Chondrocyte (in vitro differentiated cells): ENCODE measurements at places on chromosomes 1 and 21. TPM values are rescaled to one million over a fixed set of nuclear protein-coding genes. Genes with fewer than 3 reads are reported as not detected.

DNA sequence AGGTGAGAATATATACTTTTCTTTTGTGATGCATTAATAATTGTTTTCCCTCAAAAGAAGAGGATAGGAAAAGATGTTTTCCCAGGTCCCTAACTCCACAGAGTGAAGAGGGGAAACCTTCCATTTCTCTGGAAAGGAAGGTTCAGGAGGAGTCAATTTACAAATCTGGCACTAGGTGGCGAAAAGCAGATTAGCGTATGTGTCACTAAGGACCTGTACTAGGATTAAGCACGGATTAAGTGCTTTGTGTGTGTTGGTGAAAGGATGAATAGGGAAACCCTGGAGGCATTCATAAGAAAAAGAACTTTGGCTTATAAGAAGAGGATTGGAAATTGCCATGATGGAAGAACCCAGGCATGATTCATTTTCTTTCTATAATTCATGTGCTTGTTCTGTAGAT is 410.1 kb upstream of the PLXNA2 start:
- DNase-seq: no peak

- no peak for DNase-seq
Measured at GRCh38 chr1:172154551-172154950, 265.9 kb upstream of the C1orf105 start.

DNA sequence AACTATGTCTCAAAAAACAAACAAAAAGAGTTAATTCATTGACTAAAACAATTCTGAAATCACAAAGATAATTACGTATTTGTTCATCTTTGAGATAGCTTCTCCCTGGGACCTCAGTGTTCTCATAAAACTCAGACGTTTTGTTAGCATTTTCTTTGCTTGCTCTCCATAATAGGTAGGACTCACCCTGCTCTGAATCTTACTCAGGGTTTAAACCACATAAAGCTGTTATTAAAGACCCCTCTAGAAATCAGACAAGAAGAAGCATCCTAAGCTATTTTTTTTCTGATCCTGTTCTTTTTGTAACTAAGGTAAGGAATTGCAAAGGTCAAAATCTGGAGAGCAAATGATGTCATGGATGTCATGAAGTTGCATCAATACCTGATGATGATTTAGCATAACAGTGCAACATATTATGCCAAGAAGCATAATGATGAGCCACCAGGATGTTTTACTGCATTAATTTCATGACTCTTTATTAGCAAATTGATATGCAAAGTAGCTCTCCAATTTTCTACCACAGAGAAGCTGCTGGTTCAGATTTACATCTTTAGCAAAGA is 2.4 kb downstream of the FBXO42 start:
- DNase-seq: no peak

DNA sequence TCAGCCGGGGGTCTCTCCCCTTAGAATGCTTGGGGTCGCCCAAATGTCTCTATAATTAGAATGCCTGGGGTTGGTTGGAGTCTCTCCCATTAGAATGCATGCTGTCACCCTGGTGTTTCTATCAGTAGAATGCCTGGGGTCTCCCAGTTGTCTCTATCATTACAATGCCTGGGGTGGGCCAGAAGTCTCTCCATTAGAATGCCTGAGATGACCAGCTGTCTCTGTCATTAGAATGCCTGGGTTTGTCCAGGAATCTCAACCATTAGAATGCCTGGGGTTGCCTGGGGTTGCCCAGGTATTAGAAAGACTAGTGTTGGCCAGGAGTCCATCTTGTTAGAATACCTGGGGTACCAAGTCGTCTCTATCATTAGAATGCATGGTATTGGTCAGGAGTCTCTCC is 51.6 kb downstream of the RNF187 start:
- no peak for DNase-seq

- DNase-seq: no peak
Measured at GRCh38 chr1:3219005-3219790, 150.2 kb downstream of the PRDM16 start.

DNA sequence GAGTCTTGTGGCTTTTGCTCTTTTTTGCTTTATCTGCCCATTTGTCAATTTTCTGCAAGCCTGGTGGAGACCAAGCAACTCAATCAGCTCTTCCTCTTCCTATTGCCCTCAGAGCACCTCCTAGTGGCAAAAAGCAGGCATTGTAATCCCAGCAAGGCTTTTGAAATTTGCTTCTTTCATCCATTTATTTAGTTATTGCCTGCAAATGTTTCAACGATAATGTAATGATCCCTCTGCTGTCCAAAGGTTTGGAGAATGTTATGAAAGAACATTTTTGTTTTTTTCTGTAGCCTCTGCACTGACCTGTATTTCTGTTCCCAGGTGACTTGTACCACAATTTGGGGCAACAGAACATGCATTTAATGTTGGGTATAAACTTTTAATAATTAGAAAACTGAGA is 127.8 kb downstream of the GABPA start:
- DNase-seq: no peak

GRCh38 chr1:51924455-51924854 is 45.9 kb upstream of the NRDC start:
- DNase-seq: no peak

GRCh38 chr21:35643176-35643575 is 417.1 kb downstream of the SETD4 start:
- DNase-seq: no peak

DNA sequence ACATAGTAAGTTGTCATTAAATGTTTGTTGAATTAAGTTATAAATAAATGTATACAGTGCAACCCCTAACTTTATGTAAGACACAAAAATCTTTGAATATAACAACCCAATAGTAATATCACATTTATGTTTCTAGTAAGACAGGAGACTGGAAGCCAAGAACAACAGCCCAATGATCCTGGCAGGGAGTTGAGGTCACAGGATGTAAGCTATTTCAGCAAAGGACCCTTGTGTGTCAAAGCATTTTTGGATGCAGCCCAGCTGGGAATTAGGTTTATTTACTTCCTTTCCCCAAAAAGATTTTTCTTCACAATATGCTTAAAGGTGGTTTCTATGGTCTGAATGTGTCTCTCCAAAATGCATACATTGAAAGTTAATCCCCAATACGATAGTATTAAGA is 34.0 kb upstream of the ABCA4 start:
- no peak for DNase-seq

DNA sequence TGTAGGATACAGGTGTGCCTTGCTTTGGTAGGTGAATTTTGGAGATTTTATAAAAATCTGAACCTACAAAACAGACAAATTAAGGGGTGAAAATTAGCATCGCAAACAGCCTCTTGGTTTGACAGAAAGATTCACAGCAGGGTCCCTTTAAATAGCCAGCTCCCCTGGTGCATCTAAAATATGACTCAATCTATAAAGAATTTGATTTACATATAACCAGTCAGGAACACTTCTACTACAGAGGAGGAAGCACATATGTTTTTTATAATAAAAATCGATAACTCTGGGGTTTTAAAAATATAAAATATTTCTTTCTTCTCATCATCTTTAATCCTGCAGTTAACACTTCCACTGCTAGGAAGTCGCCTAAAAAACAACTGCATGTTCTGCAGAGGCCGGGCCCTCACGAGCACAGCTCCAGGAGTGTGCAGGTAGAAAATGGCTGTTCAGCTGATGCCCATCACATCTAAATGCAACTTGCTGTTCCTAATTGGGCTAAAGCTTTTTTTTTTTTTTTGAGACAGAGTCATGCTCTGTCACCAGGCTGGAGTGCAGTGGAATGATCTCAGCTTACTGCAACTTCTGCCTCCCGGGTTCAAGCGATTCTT is 203.4 kb downstream of the HS2ST1 start:
- no peak for DNase-seq

GRCh38 chr1:8962812-8963530 is 17.3 kb downstream of the CA6 start:
- DNase-seq: peak; percentile 51

DNA sequence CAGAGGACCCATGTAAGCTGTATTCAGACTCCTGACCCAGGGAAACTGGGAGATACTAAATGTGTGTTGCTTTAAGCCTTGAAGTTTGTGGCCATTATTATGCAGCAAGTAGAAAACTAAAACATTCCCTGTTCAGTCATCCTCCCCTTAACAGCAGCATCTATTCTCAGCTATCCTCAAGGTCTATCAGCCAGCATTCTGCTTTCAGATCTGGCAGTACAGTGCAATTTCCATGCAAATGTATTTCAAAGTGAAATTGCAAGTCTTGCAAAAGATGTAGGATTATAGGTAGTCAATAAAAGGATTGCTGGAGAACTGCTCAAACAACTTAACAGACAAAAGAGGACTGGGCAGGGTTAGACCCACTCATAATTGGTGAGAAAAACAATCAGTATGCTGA is 111.3 kb downstream of the NOS1AP start:
- DNase-seq: no peak

DNA sequence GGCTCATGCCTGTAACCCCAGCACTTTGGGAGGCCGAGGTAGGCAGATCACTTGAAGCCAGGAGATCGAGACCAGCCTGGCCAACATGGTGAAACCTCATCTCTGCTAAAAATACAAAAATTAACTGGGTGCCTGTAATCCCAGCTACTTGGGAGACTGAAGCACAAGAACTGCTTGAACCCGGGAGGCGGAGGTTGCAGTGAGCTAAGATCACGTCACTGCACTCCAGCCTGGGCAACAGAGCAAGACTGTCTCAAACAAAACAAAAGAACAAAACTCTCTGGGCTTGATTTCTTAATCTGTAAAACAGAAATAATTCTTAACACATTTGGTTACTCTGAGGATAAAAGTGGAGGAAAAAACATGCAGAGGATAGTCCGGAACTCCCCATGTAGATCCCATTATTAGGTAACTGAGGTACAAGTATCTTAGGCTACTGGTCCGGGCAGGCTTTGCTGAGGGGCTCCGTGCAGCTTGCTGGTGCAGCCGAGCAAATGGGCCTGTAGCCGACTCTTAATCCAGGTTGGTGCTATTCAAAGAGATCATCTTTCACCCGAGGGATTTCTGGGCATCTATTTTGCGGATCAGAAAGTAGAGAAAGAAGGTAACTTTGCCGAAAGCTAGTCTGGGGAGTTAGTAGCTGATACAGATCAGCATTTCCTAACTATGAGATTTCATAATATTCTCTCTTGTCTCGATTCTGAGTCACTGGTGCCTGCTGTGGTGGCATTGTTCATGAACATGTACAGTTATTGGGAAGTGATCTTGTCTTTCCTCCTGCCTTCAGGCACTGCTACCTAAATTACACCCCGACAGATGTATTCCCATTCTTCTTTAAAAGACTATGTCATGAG is 56.8 kb downstream of the NFIA start:
- no peak for DNase-seq

- DNase-seq: no peak
Measured at GRCh38 chr1:227745568-227746265, 10.5 kb downstream of the SNAP47 start.

DNA sequence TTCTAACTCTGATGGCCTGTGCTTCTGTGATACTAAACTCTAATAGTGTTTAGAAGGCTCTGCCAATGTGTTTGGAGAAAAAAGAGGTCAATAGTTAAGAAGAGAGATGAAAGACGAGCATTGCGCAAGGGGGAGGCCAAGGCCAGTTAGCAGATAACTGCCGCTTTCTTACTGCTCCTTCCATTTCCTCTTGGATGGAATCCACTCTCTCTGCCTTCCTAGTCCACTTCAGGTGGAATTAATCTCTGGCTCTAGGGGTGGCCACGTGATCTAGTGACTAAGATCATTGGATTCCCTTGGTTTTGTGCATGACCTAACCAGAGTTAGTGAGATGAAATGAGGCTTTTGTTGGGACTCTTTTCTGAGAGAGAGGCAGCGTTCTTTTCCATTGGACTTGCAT is 148.3 kb downstream of the ACTL8 start:
- no peak for DNase-seq

- no peak for DNase-seq
Measured at GRCh38 chr1:229410692-229411433, 23.0 kb downstream of the ACTA1 start.

GRCh38 chr1:44672961-44673674 is 1.2 kb downstream of the TMEM53 start:
- peak; percentile 27 for DNase-seq

DNA sequence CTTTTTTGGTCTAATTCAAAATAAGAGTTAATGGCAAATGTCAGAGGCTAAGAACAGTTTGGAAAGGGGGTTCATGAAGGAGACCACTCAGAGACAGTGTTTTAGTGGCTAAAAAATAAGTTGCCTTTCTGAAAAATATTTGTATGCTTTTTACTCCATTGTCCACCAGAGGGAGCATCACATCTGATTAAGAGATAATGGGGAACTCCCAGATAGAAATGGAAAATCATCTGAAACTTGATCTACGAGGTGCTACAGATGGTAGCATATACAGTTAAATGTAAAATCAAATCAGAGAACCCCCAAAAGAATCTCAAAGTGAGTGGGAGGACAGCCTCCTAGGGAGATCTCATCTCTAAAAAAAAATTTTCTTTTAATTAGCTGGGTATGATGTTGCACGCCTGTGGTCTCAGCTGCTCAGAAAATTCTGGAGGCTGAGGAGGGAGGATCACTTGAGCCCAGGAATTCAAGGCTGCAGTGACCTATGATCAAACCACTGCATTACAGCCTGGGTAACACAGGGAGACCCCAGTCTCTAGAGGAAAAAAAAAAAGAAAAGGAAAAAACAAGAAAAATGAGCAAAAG is 9.7 kb downstream of the SMYD3 start:
- no peak for DNase-seq

DNA sequence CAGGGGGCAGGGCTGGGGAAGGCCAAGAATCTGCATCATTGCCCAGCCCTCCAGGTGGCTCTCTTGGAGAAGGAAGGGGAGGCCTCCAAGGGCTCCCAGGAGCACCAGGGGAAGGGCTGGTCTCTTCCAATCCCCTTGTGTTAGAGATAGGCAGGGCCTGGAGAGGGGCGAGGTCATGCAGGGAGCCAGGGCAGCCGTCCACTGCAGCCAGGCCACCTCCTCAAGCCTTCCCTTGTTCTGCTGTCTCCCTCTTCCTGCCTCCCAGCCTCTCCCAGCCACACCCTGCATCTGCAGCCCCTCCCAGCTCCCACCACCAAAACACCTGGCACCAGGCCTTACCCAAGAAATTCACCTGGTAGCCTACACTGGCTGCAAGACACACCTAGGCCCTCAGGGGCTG is 105.3 kb upstream of the IFFO2 start:
- DNase-seq: no peak

DNA sequence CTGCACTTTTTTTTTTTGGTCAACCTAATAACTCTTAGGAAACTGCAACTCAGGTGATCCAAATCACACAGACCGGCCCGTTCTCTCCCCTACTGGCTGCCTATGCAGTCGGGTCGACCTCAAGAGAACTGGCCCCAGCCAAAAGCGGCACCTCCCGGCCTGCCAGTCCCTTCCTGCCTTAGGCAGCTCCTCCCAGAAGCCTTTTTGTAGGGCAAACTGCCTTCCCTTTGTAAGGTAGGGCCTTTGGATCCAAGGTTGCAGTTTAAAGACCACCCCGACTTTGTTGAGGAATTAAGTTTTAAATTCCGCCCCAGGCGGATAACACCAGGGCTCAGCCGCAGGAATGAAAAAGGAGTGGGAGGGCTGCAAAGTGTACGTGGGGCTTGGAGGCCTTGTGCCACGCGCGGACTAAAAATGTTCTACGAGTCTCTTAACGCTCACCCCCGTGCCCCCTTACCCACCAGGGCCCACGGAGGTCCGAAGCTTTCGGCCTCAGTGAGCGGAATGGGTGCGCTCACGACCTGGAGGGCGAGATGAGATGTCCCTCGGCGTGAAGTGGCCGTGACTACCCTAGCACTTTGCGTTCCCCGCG is 642 bp upstream of the ST3GAL3 start:
- no peak for DNase-seq

IQGAP3 gene
- total RNA-seq: 6.8 to 10.8 TPM (median 9.8 TPM) in 3 replicates

SLC6A9 gene
- total RNA-seq: 8.4 to 67.3 TPM (median 61.7 TPM) in 3 replicates

SORT1 gene
- 84.1 to 107 TPM (median 107 TPM) in 3 replicates for total RNA-seq

CENPS gene
- 11.3 to 18.7 TPM (median 12.9 TPM) in 3 replicates for total RNA-seq

KCNJ9 gene
- total RNA-seq: not detected in 3 replicates

HMGB4 gene
- not detected in 3 replicates for total RNA-seq

ILDR2 gene
- 1.3 to 2.7 TPM (median 1.5 TPM) in 3 replicates for total RNA-seq
